Stimulated activated CD8-positive, alpha-beta memory T cell treated with anti-CD3 and anti-CD28 coated beads, Interleukin-7, amount 100 ng/mL, for 1 hour (primary cell): ENCODE measurements at places on chromosomes 3 and 15.
A peak's percentile ranks its signal among the peaks of the same experiment; 100 is the strongest.

DNA sequence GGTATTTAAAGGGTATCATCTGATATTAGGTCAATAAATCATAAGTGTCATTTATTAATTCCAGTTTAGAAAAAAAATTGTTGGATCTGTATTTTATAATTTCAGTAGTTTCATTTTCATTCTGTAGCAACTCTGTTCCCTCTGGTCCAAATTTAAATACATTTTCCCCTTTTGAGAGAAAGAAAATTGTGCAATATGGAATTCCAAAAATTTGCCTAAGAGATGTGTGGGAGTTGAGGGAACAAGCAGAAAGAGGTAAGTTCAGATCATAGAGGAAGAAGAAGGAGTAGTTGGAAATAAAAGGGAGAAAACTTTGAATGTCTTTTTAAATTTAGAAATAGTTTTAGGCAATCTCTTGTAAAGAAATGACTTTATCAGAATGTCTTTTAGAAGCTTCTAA, 48.9 kb upstream of the MME start:
- no peak for DNase-seq

DNA sequence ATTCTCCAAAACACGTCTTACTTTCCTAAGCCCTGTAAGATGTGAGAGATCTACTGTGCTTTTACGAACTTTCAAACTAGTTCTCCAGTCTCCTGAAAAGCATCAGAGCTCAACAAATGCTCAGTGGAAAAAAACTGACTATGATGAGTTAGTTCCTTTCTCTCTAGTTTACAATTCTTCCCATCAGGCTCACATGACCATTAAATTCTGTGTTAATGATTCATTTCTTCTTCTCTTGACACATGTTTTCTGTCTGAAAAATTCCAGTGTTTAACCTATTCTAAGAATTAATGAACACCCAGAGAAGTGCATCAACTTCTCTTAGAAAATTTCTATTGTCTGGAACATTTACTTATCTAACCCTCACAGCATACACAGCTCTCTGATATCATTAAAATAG, 844.3 kb downstream of the SI start:
- no peak for DNase-seq

DNA sequence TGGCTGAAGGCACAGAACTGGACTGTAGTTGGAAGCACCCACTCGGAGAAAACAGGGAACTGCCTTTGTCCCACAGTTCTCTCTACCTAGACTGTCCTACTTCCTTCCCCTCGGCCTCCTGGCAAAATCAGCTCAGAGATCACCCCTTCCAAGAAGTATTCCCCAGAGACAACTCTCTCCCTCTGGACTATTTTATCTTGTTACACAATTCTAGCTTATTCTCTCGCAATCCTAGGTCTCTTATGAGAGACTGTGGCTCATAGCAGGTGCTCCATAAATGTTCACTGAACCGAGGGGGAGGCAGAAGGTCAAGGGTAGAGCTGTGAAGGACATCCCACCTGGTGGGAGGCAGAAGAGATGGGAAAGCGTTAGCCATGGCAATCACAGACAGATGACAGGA, 10.6 kb downstream of the HEG1 start:
- DNase-seq, result no peak

DNA sequence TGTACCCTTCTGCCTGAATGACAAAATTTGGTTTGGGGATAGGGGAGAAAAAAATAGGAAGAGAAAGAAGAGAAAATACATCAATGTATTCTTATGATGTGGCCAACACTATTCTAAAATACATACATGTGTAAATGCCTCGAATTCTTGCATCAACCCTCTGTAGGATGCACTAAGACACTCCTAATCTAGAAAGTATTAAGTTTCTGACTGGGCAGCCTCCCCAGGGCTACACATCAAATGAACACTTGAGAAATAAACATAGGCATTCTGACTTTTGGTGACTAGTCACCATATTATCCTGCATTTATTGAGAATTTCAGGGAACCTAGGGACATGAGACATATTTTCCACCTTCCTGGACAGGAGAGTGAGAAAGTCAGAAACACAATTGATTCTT, 109.2 kb downstream of the CPNE4 start:
- DNase-seq, result no peak

DNA sequence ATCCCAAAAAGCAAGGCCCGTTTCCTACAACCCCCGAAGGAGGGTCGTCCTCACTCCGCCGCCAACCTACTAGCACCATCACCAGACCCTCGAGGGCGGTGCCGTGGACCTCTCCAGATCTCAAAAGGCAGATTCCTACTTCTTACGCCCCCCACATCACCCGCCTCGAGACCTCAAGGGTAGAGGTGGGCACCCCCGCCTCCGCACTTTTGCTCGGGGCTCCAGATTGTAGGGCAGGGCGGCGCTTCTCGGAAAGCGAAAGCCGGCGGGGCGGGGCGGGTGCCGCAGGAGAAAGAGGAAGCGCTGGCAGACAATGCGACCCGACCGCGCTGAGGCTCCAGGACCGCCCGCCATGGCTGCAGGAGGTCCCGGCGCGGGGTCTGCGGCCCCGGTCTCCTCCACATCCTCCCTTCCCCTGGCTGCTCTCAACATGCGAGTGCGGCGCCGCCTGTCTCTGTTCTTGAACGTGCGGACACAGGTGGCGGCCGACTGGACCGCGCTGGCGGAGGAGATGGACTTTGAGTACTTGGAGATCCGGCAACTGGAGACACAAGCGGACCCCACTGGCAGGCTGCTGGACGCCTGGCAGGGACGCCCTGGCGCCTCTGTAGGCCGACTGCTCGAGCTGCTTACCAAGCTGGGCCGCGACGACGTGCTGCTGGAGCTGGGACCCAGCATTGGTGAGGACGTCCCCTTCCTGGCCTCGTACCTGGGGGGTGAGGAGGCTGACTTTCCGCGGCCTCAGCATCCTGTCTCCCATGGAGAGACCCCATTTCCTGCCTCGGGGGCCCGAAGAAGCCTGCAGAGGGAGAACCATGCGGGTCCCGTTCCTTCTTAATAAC, at the start of gene MYD88:
TSS of gene MYD88 (plus strand) at position 313 of the 842 bp plus-strand sequence. CDS start at position 353, 40 bp downstream.
- peak; percentile 71 for DNase-seq

DNA sequence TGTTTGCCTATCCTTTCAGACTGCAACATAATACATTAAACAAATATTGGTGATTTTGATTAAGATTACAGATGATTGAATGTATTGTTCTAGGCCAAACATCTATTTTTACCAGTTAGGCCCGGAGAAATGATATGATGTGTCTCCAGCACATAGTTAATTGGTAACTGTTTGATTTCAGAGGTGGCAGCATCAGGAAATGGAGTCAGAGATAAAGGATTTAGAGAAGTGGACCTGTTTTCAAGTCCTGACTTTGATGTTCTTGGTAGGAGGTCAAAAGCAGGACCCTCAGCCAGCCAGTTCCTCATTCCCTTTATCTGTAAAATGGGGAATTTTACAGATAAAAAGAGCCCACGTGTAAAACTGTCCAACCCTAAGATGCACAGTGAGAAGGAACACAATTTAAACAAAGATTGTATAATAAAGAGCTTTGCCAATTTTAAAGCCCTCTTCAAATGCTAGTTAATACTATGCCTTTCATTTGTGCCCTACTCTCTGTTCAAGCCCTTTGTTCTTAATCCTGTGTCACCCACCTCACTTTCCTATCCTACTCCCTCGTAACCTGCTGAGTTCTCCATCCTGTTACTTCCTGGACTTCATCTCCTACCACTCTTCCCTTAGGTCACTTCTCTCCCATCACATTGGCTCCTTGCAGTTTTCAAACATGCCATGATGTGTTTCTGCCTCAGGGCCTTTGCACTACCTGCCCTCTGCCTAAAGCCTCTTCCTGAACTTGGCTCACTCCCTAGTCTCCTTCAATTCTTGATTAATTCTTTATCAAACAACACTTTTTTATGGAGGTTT, 2.5 kb downstream of the TMEM212 start:
- no peak for DNase-seq

DNA sequence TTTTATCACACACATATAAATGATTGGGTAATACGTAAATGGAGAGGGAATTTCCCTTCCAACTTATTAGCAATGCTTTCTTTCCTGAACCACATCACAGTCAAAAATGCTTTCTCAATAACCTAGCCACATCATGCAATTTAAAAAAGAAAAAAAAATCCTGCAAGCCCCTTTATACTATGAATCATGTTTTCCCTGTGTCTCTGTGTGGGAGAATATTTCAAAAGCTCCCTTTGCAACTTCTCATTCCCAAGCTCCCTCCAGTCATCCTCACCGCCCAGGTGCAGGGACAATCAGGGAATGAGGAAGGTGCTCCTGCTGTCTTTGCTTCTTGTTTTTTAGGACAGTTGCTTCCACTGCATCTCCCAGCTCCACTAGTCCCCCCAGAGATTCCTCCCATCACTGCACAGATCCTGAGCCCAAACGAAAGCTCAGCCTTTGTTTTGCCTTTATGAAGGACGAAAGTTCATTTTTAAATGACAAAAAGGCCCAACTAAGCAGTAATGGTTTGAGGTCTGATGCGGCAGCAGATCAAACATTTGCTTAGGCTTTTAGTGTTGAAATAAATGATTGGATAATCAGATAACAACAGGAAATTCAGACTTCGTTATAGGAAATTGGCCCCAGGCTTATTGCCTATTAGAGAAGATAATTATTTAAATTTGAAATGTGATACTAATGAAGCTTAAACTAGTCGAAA, 47.8 kb upstream of the ADGRG7 start:
- no peak for DNase-seq

GRCh38 chr3:70568626-70569025, 256.2 kb upstream of the MDFIC2 start:
- no peak for DNase-seq

DNA sequence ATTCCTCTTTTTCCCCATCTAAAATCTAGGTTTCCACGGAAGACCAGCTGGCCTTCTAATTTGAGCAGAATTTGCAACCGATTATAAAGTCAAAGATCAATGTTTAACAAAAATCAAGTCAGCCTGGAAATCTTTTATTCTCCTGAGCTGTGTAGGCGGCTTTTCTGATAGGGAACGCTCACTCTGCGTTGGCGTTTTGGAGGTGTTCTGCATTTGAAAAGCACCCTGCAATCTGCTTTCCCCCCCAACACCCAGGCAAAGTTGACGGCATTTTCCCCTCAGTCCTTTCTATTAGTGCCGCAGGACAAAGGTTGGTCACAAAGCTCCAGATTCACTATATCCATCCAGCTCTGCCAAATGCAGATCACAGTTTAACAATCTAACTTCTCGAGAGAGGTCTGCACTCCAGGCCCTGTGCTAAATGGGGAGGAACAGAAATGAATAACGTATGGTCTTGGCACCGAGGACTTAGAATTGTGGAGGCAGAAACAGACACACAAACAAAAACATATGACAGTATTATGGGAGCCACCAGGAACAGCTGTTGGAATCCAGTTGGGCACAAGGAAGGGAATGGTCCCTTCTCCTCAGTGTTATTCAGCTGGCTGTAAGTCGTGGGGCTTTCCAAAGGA, 50.4 kb upstream of the LARS2 start:
- DNase-seq, result no peak

GRCh38 chr3:174973465-174973864, 114.3 kb downstream of the NAALADL2 start:
- DNase-seq, result no peak

GRCh38 chr15:29656636-29657475, 165.4 kb downstream of the TJP1 start:
- no peak for DNase-seq

DNA sequence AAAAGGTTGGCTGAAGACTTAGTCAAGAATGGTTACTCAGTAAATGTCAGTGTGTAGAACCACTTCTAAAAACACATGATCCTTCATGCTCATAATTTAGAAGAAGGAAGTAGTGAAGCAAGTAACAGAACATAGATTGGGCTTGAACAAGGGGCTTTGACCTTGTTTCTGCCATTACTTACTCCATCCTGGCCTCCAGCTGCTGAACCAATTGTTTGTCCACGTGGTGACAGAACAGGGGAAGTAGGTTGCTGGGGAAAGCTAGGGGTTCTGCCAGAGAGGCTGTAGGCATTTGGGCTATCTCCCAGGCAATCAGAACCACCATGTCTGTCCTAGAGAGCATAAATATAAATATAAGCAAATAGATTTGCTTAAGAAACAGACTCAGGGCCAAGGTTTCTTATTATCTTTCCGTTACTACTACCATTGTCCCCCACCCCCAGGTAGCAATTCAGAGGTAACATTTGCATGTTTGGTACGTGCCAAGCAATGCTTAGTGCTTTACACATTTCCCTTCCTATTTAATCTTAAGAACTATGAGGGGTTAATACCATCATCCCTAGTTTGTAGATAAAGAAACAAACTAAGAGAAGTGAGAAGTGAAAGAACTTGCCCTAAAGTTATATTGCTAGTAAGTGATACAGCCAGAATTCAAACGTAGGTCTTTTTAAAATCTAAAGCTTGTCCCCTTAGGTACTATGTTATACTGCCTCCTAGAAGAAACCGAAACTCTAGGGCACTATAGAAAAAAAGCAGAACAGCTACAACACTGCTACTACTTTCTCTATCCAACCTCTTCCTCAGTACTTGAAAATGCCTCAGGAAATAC, 3.0 kb upstream of the SPG11 start:
- no peak for DNase-seq

- no peak for DNase-seq
Observed at GRCh38 chr3:139430493-139430892, 41.0 kb upstream of the COPB2 start.

DNA sequence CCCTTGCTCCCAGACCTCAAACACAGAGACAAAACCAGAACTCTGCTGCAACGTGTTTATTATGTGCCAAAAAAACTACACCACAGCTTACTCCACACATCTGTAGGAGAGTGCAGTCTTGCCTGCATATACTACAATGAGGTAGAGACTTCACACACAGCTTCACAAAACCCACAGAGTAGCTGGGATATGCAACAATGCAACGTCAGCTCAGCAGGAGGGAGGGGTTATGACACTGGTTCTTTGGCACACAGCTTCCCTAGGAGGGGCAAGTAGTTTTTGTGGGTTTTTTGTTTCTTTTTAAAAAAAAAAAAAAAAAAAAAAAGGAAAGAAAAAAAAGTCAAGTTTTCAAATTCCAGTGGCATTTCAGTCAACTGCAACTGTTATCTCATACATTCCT, 2.9 kb upstream of the RPS17 start:
- DNase-seq, result no peak

GRCh38 chr3:180184816-180185215, 148.1 kb upstream of the PEX5L start:
- DNase-seq, result no peak

DNA sequence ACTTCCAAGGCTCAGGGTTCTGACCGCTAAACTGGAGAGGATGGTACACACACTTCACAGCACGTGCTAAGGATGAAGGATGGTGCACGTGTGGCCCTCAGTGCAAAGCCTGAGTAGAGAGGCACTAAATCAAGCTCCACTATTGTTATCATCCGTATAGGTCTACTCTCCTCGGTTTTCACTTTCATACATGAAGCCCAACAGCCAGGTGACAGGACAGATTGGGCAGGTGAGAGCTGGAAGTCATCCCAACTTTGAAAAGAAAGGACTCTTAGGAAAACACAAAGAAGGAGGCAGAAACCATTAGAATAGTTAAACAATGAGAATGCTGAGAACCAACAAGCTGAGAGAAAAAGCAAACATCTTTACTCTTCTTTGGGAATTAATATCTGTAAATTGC, 21.1 kb downstream of the MAGI1 start:
- no peak for DNase-seq

DNA sequence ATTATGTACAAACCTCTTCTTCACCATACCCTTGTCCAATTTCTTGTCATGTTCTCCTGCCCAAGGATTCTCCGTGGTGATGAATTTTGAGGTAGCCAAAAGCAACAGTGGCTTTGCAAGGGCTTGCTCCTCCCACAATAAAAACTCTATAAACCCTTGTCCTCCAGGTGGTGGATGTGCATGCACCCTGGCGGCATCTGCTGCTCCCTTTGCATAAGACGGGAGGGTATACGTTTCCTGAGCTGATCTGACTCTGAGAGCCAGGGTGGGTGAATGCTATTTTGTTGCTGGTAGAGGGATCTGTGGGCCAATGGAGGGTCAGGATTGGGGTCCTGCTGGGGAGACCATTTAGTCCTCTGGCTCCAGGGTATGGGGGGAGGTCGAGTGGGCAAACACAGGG, 5.4 kb downstream of the DNAH1 start:
- no peak for DNase-seq
